ENCODE measurements at places on chromosomes 4 and X.

DNA sequence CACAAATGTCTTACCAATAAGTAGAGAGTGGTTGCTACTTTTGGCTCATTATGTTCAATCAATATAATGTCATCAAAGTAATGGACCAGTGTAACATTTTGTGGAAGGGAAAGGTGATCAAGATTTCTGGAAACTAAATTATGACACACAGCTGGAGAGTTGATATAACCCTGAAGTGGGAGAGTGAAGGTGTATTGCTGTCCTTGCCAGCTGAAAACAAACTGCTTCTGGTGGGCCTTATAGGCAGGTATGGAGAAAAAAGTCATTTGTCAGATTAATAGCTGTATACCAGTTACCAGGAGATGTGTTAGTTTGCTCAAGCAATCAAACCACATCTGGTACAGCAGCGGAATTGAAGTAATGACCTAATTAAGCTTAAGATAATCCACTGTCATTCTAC is 17.3 kb upstream of the GUCY1B1 start:
- no peak for DNase-seq

GRCh38 chr4:145440292-145441007 is 41.2 kb upstream of the SMAD1 start:
- no peak for DNase-seq

DNA sequence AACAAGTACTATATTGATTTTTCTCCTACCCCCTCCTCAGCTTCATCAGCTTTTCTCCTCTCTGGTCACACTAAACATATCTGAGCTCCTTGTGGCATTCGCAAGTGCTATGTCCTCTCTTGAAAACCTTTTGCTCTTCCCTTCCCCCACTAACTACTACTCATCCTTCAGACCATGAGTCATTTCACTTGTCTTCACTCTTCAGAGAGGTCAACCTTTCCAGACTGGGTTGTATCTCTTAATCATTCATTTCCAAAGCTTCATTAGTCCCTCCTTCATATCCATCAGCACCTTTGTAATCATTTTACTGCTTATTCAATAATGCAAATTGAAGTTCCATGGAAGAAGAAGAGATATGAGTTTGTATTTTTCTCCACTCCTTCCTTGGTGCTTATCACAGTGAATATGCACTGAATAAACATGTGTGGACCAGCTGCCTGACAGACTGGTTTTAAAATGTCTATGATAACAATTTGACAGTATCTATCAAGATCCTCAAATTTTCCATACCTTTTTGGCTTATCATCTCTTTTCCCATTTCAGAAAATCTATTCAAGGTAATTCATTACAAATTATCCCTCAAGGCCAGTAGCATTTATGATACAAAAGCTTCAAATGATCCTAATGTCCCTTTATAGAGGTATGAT is 28.4 kb downstream of the DDX60L start:
- no peak for DNase-seq

- no peak for DNase-seq
These were observed 142.9 kb downstream of the PCDH7 start for GRCh38 chr4:30863021-30863420.

- DNase-seq: no peak
These were observed 93.2 kb upstream of the NKX1-1 start for GRCh38 chr4:1499465-1499864.

DNA sequence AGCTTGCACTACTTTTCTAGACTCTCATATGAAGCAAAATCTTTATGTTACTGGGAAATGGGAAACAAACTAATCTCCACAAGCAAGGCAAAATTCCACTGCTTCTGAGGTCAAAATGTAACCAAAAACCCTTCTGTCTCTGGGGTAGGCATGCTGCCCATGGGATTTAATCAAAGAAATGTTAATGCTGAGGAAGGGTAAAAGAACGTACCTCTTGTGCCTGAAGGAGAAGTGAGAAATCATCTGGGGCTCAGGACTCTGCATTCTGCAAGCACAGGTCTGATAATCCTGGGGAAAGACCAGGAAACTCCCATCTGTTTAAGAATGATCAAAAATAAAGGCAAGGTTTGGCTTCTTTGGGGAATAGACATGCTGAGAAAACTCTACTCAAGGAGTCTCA is 184.7 kb downstream of the GRID2 start:
- DNase-seq: no peak

GRCh38 chr4:7529368-7530080 is 94.8 kb upstream of the PSAPL1 start:
- no peak for DNase-seq

DNA sequence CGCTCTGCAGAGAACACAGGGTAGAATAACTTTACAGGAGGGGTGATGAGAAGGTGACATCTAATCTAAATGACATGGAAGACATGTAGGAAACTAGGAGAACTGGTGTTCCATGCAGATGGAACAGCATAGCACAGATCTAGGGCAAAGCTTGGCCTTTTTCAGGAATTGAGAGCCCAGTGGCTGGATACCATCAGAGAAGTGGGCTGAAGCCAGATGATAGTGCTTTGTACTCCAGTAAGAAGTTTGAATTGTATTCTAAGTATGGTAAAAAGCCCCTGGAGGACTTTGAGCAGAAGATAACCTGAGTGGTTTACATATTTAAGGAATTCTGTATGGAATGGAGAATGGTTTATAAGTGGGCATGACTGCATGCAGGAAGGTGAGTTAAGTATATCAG is 32.8 kb downstream of the ENOPH1 start:
- DNase-seq: no peak

DNA sequence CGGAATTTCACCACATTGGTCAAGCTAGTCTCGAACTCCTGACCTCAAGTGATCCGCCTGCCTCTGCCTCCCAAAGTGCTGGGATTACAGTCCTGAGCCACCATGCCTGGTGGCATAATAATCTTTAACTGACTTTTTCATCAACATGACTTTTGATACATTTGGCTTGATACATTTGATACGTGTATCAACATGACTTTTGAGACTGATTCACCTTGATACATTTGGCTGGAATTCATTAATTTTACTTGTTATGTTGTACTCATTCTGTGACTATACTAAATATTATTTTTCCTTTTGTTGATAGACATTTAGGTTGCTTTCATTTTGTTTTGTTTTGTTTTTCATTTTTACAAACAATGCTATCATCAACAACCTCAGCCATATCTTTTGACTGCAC is 6.3 kb downstream of the TMEM154 start:
- no peak for DNase-seq

Measured in DMS153 (cell line).